ENCODE measurements at places on chromosomes 2 and 18.

- DNase-seq, result no peak
Observed at GRCh38 chr2:32926708-32927084, 20.1 kb upstream of the LTBP1 start.

DNA sequence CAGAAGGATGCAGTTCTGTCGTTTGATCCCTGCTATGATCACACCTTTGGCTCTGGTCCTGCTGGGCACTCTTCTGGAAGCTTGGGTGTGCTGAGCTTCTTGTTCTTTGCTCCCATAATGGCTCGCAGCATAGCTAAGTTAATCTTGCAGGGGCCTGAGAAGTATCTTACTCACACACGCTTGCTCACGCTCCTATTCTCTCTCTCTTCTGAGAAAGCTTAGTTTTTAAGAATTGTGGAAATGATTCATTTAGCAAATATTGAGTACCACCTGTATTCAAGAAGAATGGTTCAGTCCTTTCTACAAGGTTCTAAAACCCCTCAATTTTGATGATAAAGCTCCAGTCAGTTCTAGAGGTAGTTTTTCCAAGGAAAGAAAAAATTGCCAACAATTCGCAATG lies 40.6 kb downstream of the XRCC5 start:
- DNase-seq, result no peak

- no peak for DNase-seq
Observed at GRCh38 chr2:85644909-85645308, 23.1 kb downstream of the SFTPB start.

DNA sequence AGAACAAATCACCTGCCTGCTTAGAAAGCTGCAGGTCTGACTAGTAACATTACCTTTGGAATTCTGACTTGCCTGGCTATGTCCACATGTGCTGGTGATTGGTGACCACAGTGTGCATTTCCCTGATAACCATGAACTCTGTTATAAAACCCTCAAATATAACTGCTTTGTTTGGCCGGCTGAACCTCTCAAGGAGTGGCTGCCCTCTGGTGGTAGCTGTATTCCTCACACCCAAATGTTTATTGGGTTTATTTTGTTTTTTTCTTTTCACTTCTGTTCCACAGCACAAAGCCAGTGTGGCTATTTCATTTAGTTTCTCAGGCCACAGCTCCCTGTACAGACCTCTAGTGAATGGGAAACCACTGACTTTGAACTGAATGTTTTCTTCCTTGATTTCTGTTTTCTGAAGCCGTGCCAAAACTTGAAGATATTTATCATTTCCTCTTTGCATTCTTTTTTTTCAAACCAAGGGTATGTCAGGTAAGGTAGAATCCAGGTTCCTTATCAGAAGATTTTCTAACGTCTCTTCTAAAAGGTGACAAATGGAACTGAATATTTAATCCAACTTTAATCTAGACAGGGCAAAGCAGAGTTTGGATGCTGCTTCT lies 549.0 kb upstream of the VRK2 start:
- peak; percentile 26 for DNase-seq

DNA sequence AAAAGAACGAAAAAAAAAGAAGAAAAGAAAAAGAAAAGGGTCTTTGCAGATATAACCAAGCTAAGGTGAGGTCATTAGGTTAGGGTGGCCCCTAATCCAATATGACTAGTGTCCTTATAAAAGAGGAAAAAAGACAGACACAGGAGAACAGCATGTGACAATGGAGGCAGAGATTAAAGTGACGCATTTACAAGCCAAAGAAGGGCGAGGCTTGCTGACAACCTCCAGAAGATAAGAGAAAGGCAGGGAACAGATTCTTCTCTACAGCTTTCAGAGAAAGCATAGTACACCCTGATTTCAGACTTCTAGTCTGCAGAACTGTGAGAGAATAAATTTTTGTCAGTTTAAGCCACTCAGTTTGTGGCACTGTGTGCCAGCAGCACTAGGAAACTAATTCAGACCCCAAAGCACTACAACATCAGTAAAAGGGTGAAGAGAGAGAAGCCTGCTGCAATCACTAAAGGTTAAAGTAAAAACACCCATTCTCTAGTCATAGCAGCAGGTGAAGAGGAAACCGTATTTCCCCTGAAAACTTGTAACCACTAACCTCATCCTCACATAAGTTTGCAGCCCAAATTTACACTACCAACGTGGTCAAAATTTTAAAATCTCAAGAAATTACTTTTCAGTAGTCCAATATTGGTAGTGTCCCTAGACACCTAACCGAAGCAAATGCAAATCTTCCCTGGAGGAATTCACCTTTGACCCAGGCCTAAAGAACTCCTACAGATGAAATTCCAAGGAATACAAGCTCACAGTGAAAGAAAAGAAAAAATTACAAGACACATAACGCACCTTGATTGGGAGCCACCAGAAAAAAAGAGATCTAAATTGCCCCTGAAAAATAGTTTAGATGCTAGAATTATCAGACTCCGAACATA lies 17.5 kb downstream of the REEP1 start:
- DNase-seq, result no peak

DNA sequence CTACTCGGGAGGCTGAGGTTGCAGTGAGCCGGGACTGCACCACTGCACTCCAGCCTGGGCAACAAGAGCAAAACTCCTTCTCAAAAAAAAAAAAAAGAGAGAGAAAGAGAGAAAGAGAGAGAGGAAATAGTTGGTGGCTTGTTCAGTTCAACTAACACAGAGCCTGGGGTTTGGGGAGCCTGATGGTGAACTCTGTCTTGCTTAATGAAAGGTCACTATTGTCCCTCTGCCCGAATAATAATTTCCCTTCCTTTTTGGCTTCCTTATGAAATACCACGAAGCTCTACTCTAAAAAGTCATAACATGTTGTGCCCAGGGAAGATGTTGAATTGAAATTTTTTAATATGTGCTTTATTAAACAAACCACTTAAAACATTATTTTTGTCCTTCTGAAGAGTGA lies 17.3 kb downstream of the BCL2 start:
- DNase-seq, result no peak

GRCh38 chr18:70024093-70024492 lies 76.4 kb upstream of the CD226 start:
- no peak for DNase-seq

DNA sequence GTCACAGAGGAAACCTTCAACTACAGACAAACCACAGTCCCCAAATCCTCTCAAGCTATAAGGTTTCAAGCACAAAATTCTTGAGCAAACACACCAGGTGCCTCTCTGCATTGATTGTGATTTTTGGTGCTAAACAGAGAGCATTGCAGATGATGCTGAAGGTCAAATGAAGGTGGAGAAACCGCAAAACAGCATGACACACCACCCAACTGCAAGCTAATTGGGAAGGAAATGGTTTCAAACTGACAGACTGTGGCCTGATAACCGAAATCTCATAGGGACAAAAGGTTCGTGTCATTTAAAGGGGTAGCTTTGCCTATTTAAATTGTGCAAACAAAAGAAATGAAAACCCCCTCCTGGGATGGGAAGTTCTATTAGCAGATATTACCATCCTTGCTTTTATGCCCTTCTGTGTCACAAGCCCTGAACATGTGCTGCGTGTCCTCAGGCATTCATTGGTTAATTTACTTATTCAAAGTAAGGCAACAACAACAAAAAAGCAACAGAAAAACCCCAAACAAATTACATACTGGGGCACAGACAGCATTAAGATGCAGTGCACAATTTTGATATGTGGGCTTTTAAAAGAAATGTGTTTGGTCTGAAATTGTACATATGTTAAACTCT lies 154.9 kb downstream of the AQP4 start:
- no peak for DNase-seq

DNA sequence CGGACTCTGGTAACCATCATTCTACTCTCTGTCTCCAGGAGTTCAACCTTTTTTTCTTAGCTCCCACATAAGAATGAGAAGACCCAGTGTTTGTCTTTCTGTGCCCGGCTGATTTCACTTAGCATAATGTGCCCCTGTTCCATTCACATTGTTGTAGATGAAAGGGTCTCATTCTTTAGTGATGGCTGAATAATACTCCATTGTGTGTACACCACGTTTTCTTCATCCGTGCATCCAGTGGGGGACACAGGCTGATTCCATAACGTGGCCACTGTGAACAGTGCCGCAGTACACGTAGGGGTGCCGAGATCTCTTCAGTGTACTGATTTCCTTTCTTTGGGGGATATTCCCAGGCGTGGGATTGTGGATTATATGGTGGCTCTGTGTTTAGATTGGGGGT lies 72.3 kb upstream of the NFATC1 start:
- no peak for DNase-seq

- no peak for DNase-seq
Observed at GRCh38 chr18:70840649-70841048, 551.8 kb downstream of the SOCS6 start.

GRCh38 chr18:10036479-10036878 lies 122.7 kb downstream of the VAPA start:
- no peak for DNase-seq

DNA sequence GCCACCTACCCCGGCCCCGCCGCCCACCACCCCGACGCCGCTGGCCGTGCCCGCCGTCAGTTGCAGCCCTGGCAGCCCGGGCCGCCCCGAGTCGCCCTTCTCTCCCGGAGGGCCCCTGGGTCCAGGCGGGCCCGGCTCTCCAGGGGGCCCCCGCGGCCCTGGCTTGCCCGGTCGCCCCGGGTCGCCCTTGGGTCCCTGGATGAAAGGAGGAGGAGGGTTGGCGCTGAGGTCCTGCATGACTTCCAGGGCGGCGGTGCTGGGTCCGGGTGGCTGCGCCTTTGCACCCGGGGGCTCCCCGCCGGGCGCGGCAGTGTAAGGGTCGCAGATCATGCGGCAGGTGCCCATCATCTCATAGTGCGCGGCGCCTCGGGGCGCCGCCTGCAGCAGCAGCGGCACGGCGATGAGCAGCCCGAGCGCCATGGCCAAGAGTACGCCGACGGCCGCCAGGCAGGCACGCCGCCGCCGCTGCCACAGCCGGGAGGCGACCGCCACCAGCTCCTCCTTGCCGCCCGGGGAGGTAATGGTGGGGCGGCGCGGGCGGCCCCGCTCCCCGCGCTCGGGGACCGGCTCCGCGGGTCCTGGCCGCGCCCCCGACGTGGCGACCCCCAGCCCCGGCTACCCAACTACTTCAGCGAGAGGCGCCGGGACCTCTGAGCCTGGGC lies 570 bp downstream of the C1QL2 start:
- no peak for DNase-seq

GRCh38 chr2:48906633-48907032 lies 151.1 kb upstream of the LHCGR start:
- no peak for DNase-seq

DNA sequence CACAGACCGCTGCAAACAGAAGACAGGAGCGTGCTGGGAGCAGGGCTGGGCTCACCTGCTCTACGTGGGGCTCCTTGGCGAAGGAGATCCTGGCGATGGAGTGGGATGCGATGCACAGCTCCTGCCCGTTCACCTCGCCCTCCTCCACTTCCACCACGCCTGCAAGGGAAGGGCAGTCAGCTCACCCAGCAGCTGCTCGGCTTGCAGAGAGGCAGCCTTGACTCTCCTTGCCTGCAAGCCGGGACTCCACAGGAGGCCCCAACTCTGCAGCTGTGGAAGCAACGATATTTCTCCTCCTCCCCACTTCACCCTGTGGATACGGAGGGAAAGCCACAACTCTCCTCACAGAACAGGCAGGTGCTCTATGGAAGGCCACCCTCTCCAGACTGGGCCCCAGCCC lies 35.1 kb downstream of the THAP4 start:
- DNase-seq, result no peak

DNA sequence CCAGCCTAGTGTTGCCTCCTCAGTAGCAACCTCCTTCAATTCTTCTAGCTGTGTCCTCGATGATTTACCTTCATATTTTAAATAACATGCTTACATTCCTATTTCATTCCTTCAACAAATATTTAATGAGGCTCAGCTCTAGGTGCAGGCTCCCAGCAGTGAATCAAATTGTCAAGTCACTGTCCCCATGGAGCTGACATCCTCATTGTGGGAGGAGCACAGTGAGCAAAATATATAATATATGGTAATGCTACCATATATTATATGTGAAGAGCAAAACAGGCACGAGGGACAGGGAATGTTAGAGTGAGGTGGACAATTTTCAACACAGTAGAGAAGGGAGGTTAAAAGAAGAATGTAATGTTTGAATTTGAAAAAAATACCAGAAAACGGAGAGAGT lies 869.1 kb downstream of the SLC4A3 start:
- no peak for DNase-seq

GRCh38 chr2:178884440-178884839 lies 77.2 kb upstream of the TTN start:
- DNase-seq, result no peak

Data from NCI-H748 treated with DMSO at 0.1 percent for 48 hours (cell line).